ENCODE measurements at places on chromosomes 6 and 20.

DNA sequence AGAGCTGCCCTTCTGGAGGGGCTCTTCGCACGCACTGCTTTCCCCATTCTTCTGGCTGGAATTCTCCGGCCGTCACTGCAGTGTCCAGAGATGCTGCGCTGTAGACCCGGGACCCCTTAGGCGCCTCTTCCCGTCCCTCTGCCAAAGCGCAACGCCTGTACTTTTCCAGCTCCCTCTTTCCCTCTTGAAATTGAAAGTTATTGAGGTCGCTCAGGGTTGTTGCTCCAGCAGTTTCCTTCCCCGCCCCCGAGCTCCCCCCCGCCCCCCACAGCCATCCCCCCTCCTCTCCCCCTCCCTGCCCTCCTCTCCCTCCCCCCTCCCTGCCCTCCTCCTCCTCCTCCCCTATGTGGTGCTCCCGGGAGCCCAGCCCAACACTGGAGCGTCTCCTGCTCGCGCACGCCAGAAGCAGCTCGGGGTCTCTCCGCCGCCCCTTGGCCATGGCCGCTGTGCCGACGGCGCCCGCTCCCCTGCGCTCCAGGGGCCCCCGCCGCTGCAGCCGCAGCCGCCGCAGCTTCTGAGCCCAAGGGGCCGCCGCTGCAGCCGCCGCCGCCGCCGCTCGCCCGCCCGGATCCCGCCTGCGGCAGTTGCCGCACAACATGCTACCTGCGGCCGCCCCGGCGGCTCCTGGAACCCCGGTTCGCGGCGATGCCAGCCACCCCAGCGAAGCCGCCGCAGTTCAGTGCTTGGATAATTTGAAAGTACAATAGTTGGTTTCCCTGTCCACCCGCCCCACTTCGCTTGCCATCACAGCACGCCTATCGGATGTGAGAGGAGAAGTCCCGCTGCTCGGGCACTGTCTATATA is at the start of gene RSPO3:
RSPO3 (plus strand) TSS at position 374 of the 804 bp plus-strand sequence. CDS start 522 bp downstream, outside the sequence.
- no peak for DNase-seq

DNA sequence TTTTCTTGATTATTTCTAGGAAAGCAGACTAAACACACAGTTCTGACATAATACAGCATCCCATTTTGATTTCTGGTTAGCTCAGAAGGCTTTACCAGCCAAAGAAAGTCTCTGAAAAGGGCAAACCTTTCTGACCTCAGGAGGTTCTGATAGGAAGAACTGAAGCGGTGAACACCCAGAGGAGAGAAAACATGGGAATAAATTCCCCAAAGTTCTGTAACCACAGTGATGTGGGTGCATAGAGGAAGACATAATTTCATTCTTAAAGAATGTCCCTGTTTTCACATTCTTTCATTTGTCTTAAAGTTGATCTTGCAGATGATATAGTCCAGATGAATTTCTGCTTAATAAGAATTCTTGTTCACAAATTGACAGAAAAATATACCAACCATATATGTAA is 60.3 kb downstream of the RSPO3 start:
- DNase-seq: no peak

GRCh38 chr20:38674092-38674764 is 50.1 kb upstream of the SLC32A1 start:
- peak; percentile 31 for DNase-seq

GRCh38 chr6:12170351-12171092 is 119.6 kb upstream of the EDN1 start:
- no peak for DNase-seq

DNA sequence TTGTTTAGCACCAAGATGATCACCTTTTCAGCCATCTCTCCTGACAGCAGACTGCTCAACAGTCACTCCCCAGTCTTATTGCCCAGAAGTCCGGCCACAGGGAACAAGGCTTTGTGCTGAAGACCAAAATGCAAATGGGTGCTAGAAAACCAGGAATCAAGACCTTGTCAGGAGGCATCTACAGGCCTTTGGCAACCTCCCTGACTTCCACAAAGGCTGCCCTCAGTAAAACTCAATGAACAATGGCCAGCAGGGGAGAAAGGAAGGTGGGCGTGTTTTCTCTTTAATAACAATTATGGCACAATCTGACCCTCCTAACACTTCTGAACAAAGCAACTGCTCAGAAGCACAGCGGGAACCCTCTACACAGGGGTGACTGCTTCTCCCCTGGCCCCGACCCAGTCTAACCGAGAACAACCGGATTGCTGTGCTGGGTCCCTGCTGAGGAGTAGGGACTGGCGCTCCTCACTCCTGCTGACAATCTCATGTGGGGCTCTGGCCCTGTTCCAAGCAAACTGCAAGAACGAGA is 41.6 kb downstream of the PLCG1 start:
- no peak for DNase-seq

DNA sequence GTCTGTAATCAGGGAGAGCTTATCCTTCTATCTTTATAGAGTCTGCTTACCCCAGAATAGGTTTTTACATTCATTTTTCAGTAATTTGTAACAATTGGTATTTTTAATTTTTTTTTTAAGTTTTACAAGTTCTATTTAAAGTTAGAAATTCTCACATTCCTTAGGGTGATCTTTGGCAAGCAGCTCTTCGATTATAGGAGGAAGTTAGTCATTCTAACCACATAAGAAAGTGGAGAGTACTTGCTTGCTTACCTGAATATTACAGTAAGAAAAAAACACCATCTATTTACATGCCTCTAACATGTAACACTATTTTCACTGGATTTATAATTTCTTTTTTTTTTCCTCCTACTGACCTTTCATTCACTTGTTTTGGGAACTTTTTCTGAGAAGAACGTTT is 6.7 kb downstream of the TSHZ2 start:
- DNase-seq: no peak

DNA sequence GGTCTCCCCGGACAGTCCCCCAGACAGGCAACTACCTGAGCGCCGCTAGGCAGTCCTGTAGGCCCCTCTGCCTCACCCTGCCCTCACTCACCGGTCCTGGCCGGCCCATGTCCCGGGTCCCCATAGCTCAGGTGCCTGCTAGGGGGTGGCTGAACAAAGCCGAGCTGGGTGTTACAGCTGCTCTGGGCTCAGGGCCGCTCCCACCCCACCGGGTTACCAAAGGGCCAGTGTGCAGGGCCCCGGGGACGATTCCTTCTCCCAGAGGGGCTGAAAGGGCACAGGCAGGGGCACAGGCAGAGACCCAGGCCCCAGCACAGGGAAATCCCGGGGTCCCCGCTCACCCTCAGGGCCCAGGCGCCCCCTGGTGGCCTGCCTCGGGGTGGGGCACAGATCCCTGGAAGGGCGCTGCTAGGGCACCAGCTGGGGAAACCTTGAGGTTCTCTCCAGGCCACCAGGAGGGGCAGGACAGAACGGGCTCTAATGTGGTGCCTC is 118.4 kb downstream of the GRM4 start:
- DNase-seq: peak; percentile 28

DNA sequence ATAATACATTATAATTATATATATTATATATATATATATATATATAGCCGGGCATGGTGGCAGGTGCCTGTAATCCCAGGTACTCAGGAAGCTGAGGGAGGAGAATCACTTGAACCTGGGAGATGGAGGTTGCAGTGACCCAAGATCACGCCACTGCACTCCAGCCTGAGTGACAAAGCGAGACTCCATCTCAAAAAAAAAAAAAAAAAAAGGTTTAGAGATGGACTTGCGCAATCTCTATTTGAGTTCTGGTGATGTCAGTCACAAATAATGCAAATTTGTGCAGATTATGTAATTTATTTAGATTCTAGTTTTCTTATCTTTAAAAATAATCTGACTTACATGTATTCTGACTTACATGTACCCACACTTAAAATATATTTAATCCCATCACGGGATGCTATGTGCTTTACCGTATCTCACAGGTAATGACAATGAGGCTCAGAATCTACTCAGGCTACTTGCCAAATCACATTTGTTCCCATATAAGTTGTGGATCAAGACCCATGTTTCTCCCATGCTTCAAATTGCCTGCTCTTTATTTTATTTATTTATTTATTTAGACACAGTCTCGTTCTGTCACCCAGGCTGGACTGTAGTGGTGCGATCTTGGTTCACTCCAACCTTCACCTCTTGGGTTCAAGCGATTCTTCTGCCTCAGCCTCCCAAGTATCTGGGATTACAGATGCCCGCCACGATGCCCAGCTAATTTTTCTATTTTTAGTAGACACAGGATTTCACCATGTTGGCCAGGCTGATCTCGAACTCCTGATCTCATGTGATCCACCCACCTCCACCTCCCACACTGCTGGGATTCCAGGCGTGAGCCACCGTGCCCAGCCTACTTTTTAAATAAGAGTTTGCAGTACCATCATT is 7.6 kb upstream of the UST start:
- no peak for DNase-seq

DNA sequence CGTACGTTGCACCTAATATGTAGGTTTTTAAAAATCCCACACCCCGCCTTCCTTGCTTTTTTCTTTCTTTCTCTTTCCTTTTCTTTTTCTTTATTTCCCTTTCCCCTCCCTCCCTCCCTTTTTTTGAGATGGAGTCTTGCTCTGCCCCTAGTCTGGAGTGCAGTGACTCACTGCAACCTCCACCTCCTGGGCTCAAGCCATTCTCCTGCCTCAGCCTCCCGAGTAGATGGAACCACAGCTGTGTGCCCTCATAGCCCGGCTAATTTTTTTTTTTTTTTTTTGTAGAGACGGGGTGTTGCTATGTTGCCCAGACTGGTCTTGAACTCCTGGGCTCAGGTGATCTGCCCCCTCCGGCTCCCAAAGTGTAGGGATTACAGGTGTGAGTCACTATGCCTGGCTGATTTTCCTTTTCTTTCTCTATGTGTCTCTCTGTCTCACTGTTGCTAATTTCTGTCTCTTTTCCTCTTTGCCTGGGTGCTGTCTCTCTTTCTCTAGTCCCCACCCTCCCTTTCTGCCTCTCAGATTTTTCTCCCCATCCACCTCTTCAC is 61.2 kb downstream of the SRC start:
- no peak for DNase-seq

- DNase-seq: no peak
Measured at GRCh38 chr6:116438590-116439448, 22.4 kb upstream of the CALHM6 start.

DNA sequence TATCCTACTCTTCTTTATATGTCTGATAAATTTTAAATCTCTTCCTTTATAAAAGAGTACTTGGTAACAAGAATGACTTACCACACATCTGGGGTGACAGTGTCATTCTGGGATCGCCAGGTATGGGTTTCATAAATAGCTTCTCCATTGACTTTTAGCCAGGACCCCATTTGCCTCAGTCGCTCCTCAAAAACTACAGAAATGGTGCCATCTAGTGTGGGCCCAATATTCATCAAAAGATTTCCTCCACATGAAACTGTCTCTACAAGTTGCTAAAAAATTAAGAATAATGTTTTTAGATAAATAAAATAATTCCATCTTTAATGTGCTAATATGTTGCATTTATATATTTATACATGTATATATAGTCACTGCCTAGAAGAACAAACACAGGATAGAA is 9.7 kb downstream of the FUCA2 start:
- DNase-seq: no peak

GRCh38 chr6:145632971-145633370 is 102.3 kb downstream of the EPM2A start:
- no peak for DNase-seq

DNA sequence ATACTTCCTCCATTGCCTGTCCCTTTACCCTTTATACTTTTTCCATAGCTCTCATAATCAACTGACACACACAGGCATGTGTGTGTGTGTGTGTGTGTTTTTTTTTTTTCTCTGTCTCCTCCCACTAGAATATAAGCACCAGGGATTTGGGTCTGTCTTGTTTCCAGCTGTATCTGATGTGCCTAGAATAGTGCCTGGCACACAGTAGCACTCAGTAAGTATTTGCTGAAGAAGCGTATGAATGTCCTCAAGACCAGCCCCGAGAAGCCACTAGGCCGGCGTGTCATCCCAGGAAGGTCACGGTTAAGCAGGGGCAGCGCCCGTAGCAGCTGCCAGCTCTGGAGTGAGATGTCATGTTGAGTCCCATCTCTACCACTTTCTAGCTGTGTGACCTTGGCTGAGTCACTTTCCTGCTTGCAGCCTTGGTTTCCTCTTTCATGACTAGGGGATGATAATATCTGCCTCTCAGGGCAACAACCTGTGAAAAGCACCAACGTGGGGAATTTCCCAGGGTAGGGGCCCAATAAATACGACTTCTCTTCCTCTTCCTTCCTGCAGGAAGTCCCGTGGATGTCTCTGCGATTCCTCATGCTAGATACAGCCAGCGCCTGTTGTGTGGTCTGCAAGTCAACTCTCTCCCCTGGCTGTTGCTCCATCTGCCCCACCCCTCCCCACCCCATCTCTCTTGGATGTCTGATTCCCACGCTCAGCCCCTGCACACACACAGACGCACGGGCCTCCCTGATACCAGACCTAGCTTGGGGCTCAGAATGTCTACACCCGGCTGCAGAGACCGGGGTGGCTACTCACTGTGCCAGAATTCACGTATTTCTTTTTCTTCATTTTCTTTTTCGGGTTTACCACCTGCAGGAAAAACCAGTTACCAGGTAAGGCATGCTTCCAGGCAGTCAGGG is 58.1 kb downstream of the RAB44 start:
- no peak for DNase-seq
